ENCODE measurements at places on chromosomes 5 and 9.

DNA sequence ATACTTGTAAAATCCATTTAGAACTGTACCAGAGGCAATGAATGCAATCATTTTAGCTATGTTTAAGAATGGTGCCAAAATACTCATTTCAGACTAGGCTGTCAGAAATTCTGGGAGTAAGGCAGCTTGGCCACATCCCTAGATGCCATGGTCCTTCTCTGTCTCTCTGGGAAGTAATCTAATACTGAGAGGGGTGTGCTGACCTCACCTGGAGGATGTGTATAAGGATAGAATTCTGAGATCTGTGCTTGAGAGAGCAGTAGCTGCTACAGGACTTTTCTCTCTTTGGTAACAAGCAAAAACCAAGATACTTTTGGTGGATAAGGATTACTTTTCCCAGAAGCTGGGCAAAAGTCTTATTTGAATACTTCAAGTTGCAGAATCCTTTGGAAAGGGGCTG is 68.1 kb upstream of the MRPS30 start:
- DNase-seq, result no peak

- DNase-seq, result no peak
Observed at GRCh38 chr9:99647604-99648003, 174.1 kb upstream of the NR4A3 start.

- no peak for DNase-seq
Observed at GRCh38 chr5:78592735-78593386, 55.7 kb downstream of the LHFPL2 start.

DNA sequence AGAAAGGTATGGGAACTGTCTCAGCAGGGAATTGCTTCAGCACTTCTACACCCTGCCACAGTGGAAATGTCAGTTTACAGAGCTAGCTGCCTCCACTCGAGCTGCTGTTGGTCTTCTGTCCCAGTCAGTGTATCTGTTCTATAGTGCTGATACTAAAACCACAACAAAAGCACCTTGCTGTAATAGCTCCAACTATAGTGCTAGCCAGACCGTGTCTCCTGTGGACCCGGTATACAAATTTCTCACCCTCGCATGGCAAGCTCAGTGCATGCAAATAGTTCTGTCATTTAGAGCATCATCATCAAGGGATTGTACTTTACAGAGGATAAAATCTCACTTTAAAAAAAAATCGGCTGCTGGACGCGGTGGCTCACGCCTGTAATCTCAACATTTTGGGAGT is 51.5 kb upstream of the IQGAP2 start:
- no peak for DNase-seq

GRCh38 chr5:147898875-147899401 is 7.4 kb downstream of the C5orf46 start:
- DNase-seq, result no peak

- no peak for DNase-seq
Observed at GRCh38 chr9:99368341-99369326, 146.6 kb downstream of the SEC61B start.

GRCh38 chr5:134174841-134175839 is 1.6 kb downstream of the SKP1 start:
- no peak for DNase-seq
